ENCODE measurements at places on chromosomes 3 and 15. TPM values are rescaled to one million over a fixed set of nuclear protein-coding genes. Genes with fewer than 3 reads are reported as not detected.
A peak's percentile ranks its signal among the peaks of the same experiment; 100 is the strongest.

- DNase-seq = peak; percentile 92
These were observed at the start of gene POMGNT2 for GRCh38 chr3:43105596-43106292. Gene POMGNT2 (minus strand): TSS chr3:43106079. CDS start chr3:43081431, 24,648 bp downstream.

DNA sequence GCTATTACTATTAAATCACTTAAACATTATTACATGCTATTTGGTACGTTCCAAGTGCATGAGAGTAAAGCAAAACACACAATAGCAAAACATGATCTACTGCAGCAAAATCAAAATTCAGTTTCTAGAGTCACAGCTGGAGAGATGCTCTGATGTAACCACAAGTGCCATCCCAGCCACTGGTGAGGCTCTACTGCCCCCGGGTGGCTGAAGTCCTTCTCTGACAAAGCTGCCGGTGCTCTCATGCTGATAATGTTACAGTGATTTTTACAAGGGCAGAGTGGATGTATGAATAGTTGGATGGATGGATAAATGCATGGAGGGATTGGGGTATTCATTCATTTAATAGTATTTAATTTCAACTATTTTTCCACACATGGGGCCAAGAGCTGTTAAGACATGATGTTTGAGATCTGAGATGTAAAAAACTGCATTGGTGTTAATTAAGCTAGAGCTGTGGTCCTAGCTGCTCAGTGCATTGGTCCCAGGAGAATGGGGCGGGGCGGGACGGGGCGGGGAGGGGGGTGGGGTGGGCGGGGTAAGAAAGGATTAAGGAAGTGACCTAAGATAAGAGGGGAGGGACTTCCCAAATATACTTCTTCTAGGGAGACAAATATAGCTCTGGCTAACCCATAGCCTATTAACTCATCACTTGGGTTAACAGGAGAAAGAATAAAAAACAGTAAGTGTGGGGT lies 5.3 kb upstream of the SPESP1 start:
- peak; percentile 43 for DNase-seq

DNA sequence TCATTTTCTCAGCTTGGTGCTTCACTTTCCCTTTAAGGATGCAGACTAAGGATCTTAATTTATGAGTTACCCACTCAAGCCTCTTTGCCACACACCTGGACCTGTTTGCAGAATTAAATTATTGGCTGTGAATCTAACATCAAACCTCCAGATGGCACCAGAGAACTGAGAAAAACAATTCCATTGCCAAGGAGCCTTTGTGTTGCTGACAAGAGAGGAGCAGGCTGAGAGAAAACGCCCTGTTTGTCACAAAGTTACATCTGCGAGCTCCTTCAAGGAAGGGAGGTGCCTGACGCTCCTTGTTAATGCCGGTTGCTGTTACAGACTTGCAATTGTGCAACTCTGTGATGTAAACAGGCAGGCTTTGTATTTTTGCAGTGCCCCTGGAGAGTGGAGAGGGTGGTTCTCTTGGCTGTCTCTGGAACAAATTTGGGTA lies 36.3 kb upstream of the TMC3 start:
- no peak for DNase-seq

GRCh38 chr3:70963431-70964275 lies 619.9 kb downstream of the FOXP1 start:
- no peak for DNase-seq

GLDN gene
- total RNA-seq = 10.0 TPM

DNA sequence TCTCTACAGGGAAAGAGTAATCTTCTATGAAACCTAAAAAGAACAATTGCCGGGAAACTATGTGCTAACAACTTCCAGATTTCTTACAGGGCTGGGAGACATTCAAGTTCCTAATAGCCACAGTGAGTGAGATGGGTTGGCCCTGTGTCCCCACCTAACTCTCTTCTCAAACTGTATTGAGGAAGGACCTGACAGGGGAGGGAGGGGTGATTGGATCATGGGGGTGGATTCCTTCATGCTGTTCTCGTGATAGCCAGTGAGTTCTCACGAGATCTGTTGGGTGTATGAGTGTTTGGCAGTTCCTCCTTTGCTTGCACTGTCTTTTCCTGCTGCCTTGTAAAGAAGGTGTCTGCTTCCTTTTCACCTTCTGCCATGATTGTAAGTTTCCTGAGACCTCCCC lies 958.7 kb downstream of the AGBL1 start:
- DNase-seq = no peak

ROBO1 gene
- total RNA-seq = 22.7 TPM

DNA sequence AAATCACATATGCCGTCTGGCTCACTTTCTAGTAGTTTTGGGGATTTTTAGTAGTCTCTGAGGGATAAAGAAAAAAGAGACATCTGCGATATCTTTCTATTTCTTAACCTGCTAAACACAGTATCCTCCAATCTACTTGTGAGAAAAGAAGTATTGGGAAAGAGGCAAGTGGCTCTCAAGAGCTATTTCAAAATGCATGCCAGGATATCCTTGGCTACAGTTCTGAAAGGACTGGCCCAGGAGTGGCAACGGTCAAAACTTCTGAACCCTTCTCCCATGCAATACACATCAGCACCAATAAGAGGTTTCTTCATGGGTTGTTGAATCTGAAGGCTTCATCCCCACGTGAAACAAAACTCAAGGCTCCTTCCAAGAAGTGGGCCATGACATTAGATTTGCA lies 204.0 kb upstream of the WNT5A start:
- no peak for DNase-seq

DNA sequence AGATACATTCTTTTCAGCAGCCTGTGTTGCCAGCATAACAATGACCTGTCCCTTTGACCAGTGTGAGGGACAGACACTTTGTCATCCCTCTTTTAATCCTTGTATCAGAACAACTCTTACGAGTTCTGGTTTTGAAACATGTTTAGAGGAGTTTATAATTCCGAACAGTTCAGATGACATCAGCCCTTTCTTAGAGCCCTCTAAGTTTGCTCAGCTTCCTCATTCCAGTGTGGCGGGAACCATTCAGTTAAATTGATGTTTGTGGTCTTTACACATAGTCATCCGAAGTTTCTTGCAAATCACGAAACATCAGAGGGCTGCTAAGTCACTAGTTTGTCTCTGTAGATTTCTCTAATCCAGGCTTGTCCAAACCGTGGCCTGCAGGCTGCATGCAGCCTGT lies 102.5 kb downstream of the AKAP13 start:
- DNase-seq = no peak

GRCh38 chr15:52082197-52083036 lies 30.2 kb downstream of the BCL2L10 start:
- DNase-seq = no peak

DNA sequence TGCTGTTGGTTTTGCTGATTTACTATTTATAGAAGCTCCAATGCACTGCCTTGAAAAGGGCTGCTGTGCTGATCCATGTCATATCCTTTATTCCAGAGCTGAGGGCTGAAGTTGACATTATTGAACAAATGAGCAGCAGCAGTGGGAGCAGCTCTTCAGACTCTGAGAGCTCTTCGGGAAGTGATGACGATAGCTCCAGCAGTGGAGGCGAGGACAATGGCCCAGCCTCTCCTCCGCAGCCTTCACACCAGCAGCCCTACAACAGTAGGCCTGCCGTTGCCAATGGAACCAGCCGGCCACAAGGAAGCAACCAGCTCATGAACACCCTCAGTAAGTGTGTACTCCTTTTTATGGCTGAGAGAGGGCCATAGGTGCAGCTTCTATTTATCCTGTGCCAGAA lies 8.8 kb downstream of the EAF1 start:
- no peak for DNase-seq

GRCh38 chr3:118587847-118588246 lies 446.8 kb downstream of the IGSF11 start:
- no peak for DNase-seq

CLDN11 gene
- 2.8 TPM for total RNA-seq

- no peak for DNase-seq
These were observed 34.3 kb downstream of the ZXDC start for GRCh38 chr3:126441256-126441880.

- no peak for DNase-seq
These were observed 32.2 kb upstream of the LACTB start for GRCh38 chr15:63089260-63090043.

PLSCR2 gene
- 2.8 TPM for total RNA-seq

GRCh38 chr15:58040150-58040549 lies 25.4 kb downstream of the ALDH1A2 start:
- DNase-seq = no peak

TRH gene
- total RNA-seq = not detected

DNA sequence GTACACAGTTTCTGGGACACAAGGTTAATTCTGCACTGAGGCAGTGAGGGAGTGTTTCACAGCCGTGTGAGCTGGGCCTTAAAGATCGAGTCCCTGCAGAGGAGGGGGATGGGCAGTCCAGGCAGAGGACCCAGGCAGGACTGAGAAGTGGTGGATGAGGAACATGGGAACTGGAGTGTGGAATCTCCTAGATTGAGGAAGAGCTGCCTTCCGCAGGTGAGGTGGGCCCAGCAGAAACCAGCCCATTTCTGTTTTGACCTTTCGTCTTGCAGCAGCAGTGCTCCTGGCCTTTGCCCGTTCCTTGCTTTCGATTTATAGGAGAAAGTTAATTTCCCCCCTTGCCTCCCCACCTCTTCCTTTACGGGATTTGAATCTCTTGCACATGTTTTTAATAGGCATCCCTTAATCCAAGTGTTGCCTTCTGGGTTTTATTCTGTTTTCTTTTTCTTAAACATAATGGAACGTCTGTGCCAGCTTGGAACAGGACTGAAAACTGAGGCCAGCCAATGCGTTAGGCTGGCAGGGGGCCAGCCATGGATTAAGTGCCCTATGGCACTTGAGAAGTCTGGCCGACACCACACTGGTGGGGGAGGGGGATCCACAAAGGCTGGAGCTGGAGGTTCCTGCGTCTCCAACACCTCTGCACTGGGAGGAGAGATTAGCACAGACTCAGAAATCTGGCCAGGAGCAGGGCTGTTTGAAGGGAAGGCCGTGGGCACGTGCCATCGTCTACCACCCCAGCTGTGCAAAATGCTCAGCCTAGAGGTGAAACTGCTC lies 78.1 kb downstream of the AAGAB start:
- DNase-seq = no peak

- no peak for DNase-seq
These were observed 14.2 kb downstream of the RAB8B start for GRCh38 chr15:63203451-63204090.

SMCO1 gene
- total RNA-seq = not detected

DNA sequence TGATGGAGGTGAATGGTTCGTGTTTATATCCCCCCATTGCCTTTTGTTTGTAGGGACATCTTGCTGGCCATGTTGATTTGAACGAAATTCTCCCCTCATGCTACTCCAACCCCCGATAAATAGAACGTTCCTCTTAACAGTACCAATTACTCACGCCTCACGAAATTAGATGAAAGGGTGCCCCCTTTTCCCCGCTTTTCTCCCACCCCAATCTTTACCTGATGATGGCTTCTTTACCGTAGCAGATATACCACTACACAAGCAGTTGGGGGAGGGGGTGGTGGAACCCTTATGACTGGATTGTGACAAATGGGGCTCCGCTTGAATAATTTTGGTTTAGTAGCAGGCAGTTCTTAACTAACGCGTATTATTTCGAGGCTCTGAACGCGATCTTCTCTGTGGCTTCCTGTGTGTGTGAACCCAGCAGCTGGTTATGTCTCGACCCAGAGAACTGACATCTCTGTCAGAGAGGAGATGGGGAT lies 1.1 kb downstream of the PIAS1 start:
- no peak for DNase-seq

- DNase-seq = no peak
These were observed 204.6 kb downstream of the ZIC1 start for GRCh38 chr3:147613725-147614124.

DNA sequence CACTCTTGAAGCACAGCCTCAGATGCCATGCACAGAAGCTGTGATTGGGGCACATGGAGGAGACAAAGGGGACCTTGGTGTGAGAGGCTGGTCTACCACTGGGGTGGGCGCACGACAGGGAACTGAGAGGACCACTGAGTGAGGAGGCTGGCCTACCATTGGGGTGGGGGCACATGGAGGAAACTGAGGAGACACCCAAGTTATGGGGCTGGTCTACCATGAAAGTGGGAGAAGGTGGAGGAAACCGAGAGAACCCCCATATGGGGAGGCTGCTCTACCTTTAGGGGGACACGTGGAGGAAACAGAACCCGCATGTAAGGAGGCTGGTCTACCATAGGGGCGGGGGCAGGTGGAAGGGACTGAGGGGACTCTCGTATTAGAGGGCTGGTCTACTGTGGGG lies 153.4 kb downstream of the FBLN2 start:
- DNase-seq = no peak

DNA sequence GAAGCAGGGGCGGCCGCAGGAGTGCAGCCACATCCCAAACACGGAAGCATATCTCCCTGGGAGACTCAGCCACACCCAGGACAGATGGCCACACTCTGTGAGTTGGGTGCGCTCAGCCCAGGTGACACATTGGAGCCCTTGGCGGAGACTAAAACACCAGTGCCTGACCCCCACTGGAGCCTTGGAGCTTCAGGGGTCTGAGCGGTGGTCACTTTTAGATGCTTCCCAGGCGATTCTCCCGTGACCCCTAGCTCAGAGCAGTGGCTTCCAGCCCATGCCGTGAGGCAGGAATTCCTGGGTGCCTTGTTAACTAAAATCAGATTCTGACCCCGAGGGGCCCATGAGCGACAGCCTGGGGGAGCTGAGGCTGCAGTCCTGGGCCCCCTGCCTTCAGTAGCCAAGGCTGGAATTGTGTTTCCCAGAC lies 54.5 kb downstream of the PLXNA1 start:
- DNase-seq = peak; percentile 82

GRCh38 chr15:60116456-60117089 lies 112.5 kb downstream of the FOXB1 start:
- no peak for DNase-seq

DNA sequence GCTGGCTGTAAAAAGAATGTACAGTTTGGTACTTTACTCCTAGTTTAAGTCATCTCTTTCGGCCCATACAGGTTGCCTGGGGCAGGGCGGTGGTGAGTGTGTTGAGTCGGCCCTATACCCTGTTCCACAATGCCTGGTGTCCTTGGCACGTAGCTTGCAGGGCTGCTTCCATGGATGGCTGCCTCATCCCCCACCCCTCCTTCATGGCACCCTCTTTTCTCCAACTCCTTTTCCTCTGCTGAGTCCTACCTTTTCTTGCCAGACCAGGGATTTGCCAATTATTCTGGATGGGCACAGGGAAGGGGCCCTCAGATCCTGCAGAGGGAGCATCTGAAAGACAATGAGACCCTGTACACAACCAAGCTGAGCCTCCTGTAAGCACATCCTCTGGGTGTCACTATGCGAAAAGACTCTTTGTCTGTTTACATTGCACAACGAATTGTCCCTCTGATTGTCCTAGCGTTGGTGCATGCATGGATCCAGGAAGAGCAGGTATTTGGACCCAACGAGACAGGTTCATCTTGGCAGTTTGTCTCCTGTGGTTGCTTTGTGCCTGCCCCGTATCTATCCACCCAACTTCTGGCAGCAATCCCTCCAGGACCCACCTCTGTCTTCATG lies 73.6 kb upstream of the CGNL1 start:
- no peak for DNase-seq

ATP8B4 gene
- total RNA-seq = 4.7 TPM

DNA sequence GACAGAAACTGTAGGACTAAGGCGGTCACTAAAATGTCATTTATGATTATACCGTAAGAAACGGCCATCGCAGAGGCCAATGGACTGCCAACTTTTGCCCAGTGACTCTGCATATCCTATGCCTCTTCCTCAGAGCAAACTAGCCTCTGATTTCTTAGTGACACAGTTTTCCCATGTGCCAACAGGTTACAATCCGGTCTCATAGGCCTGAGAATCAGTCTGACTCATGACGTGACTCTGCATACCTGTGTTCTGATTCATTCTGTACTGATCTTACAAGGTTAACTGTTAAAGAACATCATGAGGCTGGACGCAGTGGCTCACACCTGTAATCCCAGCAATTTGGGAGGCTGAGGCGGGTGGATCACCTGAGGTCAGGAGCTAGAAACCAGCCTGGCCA lies 17.8 kb downstream of the RUBCN start:
- no peak for DNase-seq

- no peak for DNase-seq
These were observed 78.2 kb downstream of the BCHE start for GRCh38 chr3:165759041-165759440.

LAMB2 gene
- total RNA-seq = 52.1 TPM

ERICH6 gene
- not detected for total RNA-seq
